ENCODE measurements at places on chromosomes 7 and 10.

DNA sequence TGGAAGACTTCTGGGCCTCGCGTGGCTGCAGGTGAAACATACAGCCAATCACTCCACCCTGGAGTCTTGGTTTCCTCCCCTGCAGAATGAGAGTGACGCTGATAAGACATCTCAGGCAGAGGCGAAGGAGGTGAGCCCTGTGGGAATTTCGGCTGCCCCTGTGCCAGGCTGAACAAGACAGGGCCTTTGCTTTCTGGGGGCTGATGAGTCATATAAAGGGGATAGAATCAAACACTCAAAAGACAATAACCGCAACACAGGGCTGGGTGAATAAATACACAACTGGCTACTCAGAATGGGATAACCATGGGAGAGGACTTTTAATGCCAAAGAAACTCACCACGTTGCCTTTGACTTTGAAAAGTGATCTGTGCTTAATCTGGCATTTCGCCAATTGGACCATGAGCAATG lies 143.8 kb downstream of the KCNMA1 start:
- no peak overlapping the region for H3K4me3 ChIP-seq
- H3K27ac ChIP-seq, result no peak overlapping the region
- no peaks in the 10 kb centered on the region for H3K4me1 ChIP-seq

- H3K4me3 ChIP-seq, result no peak overlapping the region
- H3K4me1 ChIP-seq, result no peaks in the 10 kb centered on the region
- no peak overlapping the region for H3K27ac ChIP-seq
- H3K27me3 ChIP-seq, result no peaks in the 10 kb centered on the region
Observed at GRCh38 chr7:47516386-47516785, 65.5 kb downstream of the TNS3 start.

- no peaks in the 10 kb centered on the region for H3K36me3 ChIP-seq
- no peaks in the 10 kb centered on the region for H3K4me1 ChIP-seq
- H3K27ac ChIP-seq, result no peak overlapping the region
Observed at GRCh38 chr10:48973065-48973464, 33.4 kb upstream of the LRRC18 start.

DNA sequence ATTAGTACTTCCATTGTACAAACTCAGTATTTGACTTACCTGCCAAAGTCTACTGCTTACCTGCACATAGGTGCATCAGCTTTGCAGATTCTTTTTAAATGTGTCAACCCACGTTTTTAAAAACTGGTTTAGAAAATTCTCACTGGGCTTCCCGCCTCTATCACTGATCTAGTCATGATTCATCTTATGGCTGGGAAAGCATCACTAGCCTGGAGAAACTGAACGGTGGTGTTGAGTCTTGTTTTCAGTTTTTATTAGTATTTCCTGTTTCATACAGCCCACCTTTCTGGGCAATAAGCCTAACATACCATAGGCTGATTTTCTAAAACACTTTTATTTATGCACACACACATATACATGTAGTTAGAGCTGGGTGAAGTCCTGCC lies 19.7 kb downstream of the DOCK1 start:
- H3K4me3 ChIP-seq, result no peak overlapping the region
- H3K36me3 ChIP-seq, result no peaks in the 10 kb centered on the region
- no peak overlapping the region for H3K27ac ChIP-seq
- no peaks in the 10 kb centered on the region for H3K4me1 ChIP-seq
- H3K27me3 ChIP-seq, result no peaks in the 10 kb centered on the region
- no peak for DNase-seq

DNA sequence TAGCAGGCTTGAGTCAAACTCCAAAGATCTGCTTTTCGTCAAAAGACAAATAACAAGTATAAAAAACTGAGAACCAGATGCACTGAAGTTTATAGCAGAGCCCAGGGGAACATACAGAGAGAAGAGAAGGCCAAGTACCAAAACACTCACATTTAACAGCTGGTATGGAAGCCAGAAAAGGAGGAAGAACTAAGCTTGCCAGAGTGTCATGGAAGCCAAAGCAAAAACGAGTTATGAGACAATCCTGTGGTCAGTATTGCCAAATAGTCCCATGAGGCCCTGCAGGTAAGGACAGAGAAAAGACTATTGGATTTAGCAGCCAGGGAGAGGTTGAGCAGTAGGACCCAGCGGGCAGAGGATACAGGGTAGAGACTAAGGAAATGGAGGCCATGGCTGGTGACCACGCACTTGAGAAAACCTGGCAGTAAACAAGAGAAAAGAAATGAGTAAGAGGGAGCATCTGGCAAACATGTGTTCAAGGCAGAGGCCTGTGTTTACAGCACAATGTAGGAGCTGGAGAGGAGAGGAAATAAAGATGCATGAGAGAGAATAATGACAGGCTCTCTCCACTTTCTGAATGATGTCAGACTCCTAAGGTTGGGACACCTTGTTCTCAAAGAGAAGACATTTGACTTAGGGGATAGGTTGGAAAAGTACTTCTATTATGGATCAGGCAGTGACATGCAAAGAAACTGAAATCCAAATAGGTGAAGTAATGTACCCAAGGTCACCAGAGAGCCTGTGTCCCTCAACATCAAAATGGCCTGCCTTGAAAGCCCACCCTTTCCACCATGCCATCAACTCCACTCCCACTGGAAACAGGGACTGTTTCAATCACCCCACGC lies 9.1 kb downstream of the CREB3L2 start:
- no peak overlapping the region for H3K27ac ChIP-seq
- DNase-seq, result no peak
- peaks cover 8% of the 10 kb centered on the region for H3K4me1 ChIP-seq
- H3K27me3 ChIP-seq, result no peaks in the 10 kb centered on the region
- H3K36me3 ChIP-seq, result no peaks in the 10 kb centered on the region

GRCh38 chr7:51077316-51077986 lies 239.2 kb downstream of the COBL start:
- no peaks in the 10 kb centered on the region for H3K36me3 ChIP-seq
- H3K27ac ChIP-seq, result no peak overlapping the region
- no peaks in the 10 kb centered on the region for H3K4me1 ChIP-seq
- DNase-seq, result no peak

GRCh38 chr7:152520861-152521302 lies 85.1 kb upstream of the KMT2C start:
- no peaks in the 10 kb centered on the region for H3K36me3 ChIP-seq
- H3K27ac ChIP-seq, result no peak overlapping the region
- H3K27me3 ChIP-seq, result no peaks in the 10 kb centered on the region
- H3K4me3 ChIP-seq, result no peak overlapping the region
- no peak for DNase-seq
- H3K4me1 ChIP-seq, result no peaks in the 10 kb centered on the region

DNA sequence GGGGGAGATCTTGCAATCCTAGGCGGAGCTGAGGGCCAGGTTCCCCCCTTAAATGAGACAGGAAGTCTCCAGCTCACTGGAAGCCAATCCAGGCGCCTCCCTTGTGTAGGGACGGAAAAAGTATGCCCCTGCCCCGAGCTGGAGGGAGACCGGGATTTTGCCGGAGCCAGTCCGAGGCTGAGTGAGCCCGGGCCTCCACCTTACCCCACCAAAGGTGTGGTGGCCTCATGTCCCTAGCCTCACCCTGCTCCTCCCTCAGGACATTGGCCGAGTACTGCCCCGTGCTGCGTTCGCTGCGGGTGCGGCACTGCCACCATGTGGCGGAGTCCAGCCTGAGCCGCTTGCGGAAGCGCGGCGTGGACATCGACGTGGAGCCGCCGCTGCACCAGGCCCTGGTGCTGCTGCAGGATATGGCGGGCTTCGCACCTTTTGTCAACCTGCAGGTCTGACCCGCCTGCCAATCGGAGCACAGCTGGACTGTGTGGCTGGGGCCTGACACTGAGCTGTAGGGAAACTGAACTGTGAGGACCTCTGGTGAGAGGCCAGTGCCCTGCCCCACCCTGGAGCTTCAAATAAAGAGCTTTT lies 2.0 kb downstream of the FBXL15 start:
- DNase-seq, result peak; percentile 26
- H3K4me1 ChIP-seq, result peaks cover 44% of the 10 kb centered on the region
- peaks cover 3% of the 10 kb centered on the region for H3K36me3 ChIP-seq
- H3K27ac ChIP-seq, result peak overlapping the region; percentile 79

DNA sequence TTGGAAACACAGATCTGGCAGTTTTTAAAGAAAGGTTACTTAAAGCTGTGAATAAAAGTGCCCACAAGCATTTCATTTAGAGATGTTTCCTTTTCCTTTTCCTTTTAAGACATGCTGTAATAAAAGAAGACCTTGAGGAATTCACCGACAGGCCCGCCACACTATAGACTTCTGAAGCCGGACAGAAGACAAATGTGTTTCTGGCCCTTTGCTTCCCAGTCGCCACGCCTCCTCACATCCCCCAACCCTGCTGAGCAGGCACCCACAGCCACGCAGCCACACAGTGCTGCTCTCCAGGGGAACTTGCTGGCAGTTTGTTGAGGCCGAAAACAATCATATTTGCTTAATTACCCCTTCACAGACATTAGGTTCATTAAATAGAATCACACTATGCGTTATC lies 83.4 kb downstream of the SLC25A13 start:
- no peaks in the 10 kb centered on the region for H3K27me3 ChIP-seq
- H3K4me3 ChIP-seq, result no peak overlapping the region
- H3K36me3 ChIP-seq, result no peaks in the 10 kb centered on the region
- no peak for DNase-seq
- H3K27ac ChIP-seq, result no peak overlapping the region
- no peaks in the 10 kb centered on the region for H3K4me1 ChIP-seq

GRCh38 chr10:70993051-70993450 lies 104.7 kb upstream of the PCBD1 start:
- H3K36me3 ChIP-seq, result no peaks in the 10 kb centered on the region
- no peaks in the 10 kb centered on the region for H3K27me3 ChIP-seq
- H3K27ac ChIP-seq, result no peak overlapping the region
- DNase-seq, result no peak
- H3K4me3 ChIP-seq, result no peak overlapping the region

GRCh38 chr10:22319547-22319979 lies 1.3 kb upstream of the BMI1 start:
- H3K4me1 ChIP-seq, result peaks cover 42% of the 10 kb centered on the region
- H3K27ac ChIP-seq, result peak overlapping the region; percentile 34
- no peak for DNase-seq
- peak overlapping the region; percentile 91 for H3K4me3 ChIP-seq
- H3K36me3 ChIP-seq, result no peaks in the 10 kb centered on the region

- no peak overlapping the region for H3K27ac ChIP-seq
- no peak for DNase-seq
- no peaks in the 10 kb centered on the region for H3K36me3 ChIP-seq
- no peaks in the 10 kb centered on the region for H3K4me1 ChIP-seq
- no peaks in the 10 kb centered on the region for H3K27me3 ChIP-seq
- H3K4me3 ChIP-seq, result no peak overlapping the region
Observed at GRCh38 chr7:133854739-133855138, 272.4 kb upstream of the LRGUK start.

GRCh38 chr10:110989016-110989415 lies 69.6 kb downstream of the SHOC2 start:
- no peak for DNase-seq
- H3K4me1 ChIP-seq, result peaks cover 30% of the 10 kb centered on the region
- peaks cover 9% of the 10 kb centered on the region for H3K36me3 ChIP-seq
- H3K27me3 ChIP-seq, result no peaks in the 10 kb centered on the region
- no peak overlapping the region for H3K4me3 ChIP-seq

GRCh38 chr10:123997486-123998196 lies 95.8 kb downstream of the CHST15 start:
- no peak overlapping the region for H3K27ac ChIP-seq
- no peaks in the 10 kb centered on the region for H3K36me3 ChIP-seq
- H3K4me1 ChIP-seq, result peaks cover 9% of the 10 kb centered on the region
- H3K4me3 ChIP-seq, result no peak overlapping the region
- H3K27me3 ChIP-seq, result no peaks in the 10 kb centered on the region

- H3K4me1 ChIP-seq, result no peaks in the 10 kb centered on the region
- DNase-seq, result no peak
- no peaks in the 10 kb centered on the region for H3K36me3 ChIP-seq
- no peak overlapping the region for H3K4me3 ChIP-seq
- no peak overlapping the region for H3K27ac ChIP-seq
Observed at GRCh38 chr7:79749856-79750255, 296.4 kb upstream of the MAGI2 start.

DNA sequence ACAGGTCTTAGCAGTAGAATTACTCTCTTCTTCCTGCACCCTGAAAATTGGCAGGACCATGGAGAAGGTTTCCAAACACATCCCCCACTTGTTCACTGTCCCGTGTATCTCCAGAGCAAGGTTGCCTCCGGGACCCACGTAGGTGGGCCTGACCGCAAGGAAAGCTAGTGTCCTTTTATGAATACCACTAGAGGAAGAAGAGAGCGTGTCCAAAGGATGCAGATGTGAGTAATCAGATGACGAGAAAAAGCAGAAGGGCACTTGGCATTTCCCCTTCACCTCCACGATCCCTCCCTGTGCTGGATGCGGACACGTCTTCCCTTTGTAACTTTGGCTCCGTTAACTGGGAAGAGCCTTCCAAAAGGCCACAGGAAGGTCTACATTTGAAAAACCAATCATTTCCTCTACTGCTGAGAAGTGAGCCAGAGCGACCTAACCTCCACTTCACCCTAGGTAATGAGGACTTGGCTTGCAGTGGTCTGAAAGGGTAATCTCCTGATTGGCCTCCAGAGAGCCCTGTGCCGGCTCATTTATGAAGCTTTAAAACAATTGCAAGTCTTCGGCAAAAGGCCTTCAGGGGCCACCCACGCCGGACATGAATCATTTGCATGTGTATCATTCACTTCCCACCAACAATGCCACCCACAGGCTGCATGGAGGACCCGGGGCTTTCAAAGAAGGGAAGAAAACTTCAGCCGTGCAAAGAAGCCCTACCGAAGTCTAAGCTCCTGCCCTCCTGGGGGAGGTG lies 55.4 kb downstream of the LYZL1 start:
- no peaks in the 10 kb centered on the region for H3K27me3 ChIP-seq
- no peak overlapping the region for H3K4me3 ChIP-seq
- DNase-seq, result no peak
- H3K36me3 ChIP-seq, result no peaks in the 10 kb centered on the region
- no peak overlapping the region for H3K27ac ChIP-seq
- H3K4me1 ChIP-seq, result no peaks in the 10 kb centered on the region

DNA sequence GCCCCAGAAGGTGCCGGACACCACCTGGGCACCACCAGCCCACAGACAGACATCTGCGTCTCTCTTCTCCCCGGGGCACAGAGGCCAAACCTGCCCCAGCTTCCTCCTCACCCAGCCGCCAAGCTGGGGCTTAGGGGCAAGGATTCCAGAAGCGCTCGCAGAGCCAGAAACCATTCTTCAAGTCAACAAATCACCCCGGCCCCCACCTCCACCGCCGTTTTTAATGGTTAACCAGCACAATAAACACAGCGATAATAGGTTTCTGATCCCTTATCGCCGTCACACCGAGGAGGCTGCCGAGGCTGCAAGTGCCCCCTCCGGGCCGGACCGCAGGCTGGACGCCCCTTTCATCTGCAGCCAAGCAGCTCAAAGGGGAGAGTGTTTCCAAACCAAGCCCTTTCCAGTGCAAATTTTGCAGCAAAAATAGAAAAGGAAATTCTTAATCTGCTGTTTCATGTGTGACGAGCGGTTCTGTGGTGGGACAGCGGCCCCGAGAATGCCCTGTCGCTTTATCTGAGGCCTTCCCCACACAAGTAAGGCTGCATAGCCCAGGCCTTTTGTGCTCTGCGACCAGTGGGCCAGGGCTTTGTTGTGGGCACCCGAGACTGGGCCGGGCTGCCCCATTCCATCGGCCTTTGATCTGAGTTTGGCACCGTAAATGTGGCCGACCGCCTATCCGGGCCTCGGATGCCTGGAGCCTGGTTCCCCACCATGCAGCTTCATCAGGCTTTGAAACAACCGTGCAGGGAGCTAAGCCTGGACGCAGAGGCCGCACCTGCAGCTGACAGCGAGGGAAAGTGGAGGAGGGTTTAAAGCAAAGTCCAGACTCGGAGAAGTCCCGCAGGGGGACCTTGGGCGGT lies 83.2 kb downstream of the FOXL3 start:
- no peaks in the 10 kb centered on the region for H3K4me1 ChIP-seq
- no peak overlapping the region for H3K27ac ChIP-seq
- no peaks in the 10 kb centered on the region for H3K36me3 ChIP-seq

GRCh38 chr7:80896906-80897598 lies 21.8 kb downstream of the SEMA3C start:
- H3K27me3 ChIP-seq, result no peaks in the 10 kb centered on the region
- H3K36me3 ChIP-seq, result no peaks in the 10 kb centered on the region
- no peak for DNase-seq
- no peak overlapping the region for H3K27ac ChIP-seq
- no peak overlapping the region for H3K4me3 ChIP-seq
